ENCODE measurements at places on chromosomes 5 and 9.

DNA sequence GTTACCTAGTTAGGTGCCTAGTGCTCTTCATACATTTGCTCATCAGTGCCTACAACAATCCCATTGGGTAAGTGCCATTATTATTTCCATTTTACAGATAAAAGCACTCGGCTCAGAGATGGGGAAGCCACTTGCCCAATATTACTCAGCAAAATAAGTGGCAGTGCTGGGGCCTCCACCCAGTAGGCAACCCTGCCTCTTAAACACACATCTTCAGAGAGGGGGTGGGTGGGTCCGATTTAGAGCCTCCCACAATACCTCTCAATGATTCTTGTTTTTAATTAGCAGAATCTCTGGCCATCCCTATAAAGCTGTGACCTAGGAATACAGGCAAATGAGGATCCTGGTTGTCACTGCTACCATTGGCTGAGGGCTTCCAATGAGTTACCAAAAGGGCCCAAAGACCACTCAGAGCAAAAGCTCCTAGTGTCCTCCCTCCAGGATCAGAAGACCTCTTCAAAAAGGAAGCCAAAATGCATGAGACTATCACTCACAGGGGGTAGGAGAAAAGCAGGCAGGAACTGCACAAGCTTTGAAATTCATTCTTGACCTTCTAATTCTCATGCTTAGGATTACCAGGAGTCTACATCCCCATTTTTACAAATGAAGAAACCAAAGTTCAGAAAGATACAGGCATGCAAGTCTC is 36.1 kb upstream of the UBE2D2 start:
- no peak for DNase-seq

DNA sequence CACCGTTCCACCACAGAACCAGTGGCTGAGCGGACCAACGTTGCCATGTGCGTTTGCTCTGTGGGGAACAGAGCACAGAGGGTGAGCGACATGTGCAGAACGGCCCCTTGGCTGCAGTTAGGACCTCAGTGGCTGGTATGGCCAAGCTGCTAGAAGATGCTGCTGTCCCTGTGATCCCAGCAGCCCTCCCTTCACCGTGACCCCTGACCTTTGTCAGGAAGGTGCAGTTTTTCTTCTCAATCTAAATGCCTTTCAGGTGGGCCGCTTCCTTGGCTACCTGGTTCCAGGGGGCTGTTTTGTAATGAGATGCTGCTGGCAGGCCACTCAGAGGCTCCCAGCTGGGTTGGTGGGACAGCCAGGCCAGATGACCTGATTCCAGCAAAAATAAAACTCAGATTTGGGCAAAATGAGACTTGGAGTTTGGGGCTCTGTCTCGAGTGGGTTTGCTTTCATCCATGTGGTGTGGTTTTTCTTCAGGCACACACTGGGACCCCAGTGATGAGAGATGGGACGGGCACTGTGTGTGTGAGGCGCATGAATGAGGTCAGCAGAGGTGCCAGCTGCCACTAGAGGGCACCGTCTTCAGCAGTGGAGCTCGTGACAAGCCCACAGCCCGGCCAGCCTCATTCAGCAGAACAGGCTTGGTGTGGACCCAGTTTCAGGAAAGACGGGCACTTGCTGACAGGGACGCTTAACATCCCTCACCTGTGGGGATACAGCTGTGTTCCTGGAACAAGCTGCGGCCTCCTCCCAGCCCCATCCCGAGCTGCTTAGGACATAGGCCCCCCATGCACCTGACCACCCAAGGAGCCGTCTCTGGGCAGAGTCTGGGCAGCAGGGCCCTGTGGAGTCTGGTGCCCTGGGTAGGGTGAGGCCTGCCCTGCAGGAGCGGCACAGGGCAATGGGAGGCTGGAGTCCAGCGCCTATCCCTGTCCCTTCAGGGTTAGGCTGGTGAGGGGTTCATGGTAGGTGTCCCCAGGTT is 4.1 kb downstream of the MRPS2 start:
- DNase-seq: peak; percentile 86

DNA sequence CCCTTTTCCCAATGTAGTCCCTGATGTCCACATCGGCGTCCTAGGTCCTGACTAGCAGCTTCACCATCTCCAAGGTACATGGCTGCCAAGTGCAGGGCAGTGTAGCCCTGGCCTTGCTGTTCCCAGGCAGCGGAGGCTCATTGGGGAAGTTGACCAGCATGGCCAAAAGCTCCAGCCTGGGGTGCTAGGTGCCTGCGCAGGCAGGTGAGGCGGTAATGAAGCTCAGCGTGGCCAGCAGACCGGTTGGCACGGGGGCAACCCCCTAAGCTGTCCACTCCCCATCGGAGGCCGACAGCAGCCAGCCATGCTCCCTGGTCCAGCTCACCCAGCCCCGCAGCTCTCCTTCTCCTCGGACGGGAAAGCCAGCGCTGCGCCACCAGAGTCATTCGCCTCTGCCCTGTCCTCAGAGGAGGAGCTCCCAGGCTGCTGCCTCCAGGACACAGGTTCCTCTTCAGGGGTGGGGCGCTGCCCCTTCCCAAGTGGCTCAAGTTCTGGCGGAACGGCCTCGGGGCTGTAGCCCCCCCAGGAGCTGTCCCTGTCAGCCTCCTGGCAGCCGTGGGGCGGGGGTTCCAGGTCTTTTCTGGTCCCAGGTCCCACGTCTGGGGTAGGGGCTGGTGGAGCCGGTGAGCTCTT is 1218.2 kb downstream of the FOXD4L5 start:
- no peak for DNase-seq

DNA sequence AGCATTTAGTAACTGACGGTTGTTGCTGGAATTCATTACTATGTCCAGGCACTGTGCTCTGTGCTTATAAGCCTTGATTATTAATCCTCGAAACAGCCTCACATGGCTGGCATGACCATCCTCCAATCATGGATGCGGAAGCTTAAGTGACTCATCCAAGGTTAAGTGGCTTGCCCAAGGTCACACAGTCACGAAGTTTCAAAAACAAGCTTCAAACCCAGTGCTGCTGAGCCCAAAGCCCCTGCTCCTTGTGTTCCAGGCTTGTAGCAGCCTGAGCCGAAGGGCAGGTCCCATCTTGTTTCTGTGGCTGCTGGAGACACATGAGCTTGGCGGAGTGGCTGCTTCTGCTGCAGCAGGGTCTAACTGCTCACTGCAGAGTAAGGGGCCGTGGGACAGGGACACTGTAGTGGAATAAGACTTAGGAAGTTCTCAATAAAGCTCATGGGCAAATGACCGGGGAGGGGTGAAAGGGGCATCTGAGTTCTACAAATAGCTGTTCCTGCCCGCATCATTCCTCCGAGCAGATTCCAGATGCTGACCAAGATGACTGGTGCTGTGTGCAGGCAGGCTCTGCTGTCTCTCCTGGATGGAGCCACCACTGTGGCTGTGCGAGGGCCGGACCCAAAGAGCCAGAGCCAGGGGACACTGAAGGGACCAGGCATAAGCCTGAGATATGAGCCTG is 32.4 kb downstream of the WHRN start:
- no peak for DNase-seq

DNA sequence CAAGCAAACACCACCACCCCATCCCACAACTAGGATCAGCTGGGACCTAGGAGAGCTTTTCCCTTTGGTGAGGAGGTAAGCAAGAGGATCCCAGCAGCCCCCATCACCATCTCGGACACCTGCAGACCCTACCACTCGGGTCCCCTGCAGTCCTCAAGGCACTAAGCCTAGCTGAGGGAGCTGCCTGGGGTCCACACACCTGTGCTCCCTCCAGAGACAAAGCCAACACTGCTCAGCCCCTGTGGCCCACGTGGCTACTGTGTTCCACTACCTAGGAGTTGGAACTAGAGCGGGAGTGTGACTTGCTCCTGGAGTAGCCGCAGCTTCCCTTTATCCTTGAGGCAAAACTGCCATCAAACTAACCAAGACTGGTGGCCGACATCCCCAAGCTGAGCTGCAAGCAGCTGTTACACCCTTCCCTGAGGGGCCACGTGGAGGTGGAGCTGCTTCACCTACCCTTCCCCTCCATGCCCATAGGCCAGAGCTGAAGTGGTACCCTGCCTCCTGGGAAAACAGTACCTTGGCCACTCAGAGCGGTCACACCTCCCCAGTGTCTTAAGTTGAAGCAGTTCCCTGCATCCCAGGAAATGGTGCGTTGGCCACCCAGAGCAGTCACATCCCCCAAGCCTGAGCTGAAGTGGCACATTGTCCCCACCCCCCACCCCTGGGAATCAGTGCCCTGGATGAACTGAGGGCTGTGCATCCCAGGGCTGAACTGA is 205.5 kb downstream of the CACNA1B start:
- DNase-seq: no peak
